ENCODE measurements at places on chromosomes 6 and 20.

- DNase-seq, result no peak
These were observed 26.1 kb upstream of the CD83 start for GRCh38 chr6:14091339-14091978.

DNA sequence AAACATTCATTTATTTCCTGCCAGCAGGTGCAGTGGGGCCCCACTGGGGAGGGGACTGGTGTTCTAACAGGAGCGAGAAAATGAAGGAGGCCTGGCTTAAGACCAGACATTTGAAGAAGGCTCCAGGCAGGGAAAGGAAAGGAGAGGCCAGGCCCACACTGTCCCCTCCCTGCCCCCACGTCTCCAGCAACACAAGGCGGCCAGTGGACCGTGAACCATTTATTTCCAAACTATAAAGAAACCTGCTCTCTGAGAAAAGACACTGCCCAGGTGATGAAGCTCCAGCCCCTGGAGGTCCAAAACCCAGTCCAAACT lies 41.4 kb upstream of the CDH22 start:
- DNase-seq, result no peak

DNA sequence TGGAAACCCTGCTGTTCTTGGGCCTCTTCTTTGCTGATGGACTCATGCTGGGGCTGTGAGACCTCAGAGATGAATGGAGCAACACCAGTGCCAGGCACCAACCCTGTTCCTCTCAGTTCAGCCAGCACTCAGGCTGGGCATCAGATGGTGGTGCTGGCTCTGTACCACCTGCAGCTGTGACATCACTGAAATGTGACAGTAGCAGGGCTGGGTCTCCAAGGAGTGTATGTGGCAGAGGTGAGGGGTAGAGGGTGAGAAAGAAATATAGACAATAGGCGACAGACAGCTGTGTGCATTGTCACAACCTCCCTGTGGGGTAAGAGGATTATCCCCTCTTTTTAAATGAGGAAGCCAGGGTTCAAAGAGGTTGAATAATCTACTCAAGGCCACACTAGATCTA lies at the start of gene TP53TG5:
Gene TP53TG5, minus strand, starts transcription at position 135 of the 400 bp plus-strand sequence. Its CDS starts 89 bp downstream, at position 46.
- no peak for DNase-seq

- DNase-seq, result no peak
These were observed 28.9 kb downstream of the EYA2 start for GRCh38 chr20:46923550-46923949.

- no peak for DNase-seq
These were observed 36.4 kb downstream of the RIPOR3 start for GRCh38 chr20:50654904-50655303.

DNA sequence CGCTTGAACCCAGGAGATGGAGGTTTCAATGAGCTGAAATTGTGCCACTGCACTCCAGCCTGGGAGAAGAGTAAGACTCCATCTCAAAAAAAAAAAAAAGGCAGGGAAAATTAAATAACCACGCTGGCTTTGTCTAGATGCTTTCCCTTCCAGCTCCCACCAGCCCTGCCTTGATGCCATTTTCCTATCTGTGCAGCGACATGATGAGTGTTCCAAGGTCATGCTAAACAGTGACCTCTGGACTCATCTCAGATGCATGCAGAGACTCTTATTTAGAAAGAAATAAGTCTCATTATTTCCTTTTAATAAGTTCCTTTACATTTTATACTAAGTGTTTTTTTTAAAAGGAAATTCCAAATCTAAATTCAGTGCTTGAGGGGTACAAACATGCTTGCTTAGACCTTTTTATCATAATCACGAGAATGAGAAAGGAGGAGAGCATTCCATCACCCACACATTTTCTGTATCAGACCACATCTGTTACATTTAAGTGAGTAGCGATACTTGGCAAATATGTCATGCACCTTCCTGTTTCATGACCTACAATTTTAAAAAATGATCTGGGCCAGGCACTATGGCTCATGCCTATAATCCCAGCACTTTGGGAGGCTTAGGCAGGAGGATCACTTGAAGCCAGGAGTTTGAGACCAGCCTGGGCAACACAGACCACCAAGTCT lies 101.1 kb upstream of the RREB1 start:
- DNase-seq, result no peak

DNA sequence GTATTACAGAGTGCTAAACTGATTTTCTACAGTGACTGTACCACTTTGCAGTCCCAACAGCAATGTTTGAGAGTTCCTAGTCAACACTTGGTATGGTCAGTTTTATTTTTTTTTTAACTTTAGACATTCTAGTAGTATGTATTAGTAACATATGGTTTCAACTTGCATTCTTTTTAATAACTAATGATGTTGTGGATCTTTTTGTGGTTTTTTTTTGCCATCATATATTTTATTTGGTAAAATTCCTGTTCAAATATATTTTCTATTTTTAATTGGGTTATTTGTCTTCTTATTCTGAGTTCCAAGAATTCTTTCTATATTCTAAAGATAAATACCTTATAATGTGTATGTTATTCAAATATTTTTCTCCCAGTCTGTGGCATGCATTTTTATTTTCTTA lies 189.4 kb upstream of the ECI2 start:
- no peak for DNase-seq

DNA sequence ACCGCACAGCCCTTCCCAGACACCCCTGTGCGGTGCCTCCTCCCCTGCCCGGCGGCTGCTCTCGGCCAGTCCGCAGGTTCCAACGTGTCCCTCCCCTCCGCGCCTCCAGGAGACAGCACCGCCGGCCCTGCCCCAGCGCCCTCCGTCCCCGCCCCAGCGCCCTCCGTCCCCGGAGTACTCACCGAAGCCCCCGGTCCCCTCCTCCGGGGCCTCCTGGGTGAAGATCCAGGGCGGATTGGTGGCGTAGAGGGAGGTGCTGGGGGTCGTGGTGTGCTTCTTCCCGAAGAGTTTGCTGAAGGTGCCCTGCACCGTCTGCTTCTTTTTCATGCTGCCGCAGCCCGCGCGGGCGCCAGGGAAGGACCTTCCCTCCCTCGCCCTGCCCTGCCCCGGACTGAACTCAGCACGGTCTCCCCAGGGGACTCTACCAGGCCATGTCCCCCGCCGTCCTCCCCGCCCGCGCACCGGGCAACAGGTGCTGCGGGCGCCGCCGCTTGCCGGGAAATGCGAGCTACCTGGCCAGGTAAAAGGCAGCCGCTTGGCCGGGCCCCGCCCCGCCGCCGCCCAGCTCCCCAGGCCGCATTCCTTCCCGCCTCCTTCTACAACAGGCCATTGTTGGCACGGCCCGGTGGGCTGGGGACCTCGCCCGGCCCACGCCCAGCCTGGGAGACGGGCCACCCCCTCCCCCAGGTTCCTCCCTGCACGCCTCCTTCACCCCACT lies at the start of gene C6orf132:
Gene C6orf132, minus strand, starts transcription at position 503 of the 718 bp plus-strand sequence. Its CDS starts 176 bp downstream, at position 327.
- DNase-seq, result no peak

GRCh38 chr20:45892049-45892825 lies 1.1 kb downstream of the CTSA start:
- DNase-seq, result no peak

- DNase-seq, result no peak
These were observed 773 bp upstream of the EPB41L2 start for GRCh38 chr6:131063764-131064272.

DNA sequence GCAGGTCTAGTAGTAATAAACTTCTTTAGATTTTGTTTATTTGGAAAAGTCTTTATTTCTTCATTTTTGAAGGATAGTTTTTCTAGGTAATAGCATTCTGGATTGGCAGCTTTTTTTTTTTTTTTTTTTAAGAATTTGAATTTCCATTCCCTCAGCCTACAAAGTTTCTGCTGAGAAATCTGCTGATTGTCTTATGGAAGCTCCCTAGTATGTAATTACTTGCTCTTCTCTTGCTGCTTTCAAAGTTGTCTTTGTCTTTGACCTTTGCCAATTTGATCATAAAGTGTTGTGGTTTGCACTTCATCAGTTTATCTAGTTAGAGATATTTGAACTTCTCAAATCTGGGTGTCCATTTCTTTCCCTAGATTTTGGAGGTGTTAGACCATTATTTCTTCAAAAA lies 82.2 kb upstream of the GMDS start:
- DNase-seq, result no peak
